ENCODE measurements at places on chromosomes 7 and 10.

- peak; percentile 76 for DNase-seq
Measured at GRCh38 chr7:86926732-86927131, 132.7 kb downstream of the ELAPOR2 start.

DNA sequence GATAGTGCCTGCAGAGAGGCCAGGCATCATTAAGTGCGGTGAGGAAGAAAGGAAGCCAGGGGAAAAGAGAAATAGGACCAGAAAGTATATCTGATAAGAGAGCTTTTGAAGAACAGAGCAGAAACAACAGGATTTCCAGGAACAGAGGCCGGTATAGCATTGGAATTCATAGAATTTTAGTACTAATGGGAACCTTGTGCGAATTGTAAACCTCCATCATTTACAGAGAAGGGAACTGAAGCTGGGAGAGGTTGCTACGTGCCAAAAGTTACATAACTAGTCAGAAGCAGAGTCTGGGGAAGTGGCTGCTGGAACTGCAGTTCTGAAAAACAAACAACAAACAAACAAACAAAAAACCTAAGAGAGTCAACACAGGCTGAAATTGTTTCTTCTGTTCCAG, 5.4 kb upstream of the ZMYND11 start:
- DNase-seq, result no peak

DNA sequence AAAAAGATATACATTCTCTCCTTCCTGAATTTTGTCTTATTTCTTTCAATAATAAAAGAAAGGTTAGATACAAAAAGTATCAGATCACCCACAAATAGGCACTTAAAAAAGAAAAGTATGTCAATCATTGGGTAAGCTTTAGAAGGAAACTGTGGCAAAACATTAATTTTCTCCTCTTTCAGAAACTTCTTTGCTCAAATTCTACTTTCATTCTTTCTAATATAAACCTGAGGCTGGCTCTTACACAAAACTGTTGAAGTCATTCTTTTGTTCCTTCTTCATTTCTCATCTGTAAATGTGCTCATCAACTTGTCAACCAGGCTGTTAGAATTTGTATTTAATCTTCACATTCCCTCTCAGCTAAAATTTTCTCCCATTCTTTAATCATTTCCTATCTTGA, 124.6 kb downstream of the LRRN3 start:
- DNase-seq, result no peak

GRCh38 chr7:151689196-151689971, 169.7 kb upstream of the RHEB start:
- peak; percentile 92 for DNase-seq

- DNase-seq, result no peak
Measured at GRCh38 chr10:106978756-106979155, 185.8 kb downstream of the SORCS1 start.

GRCh38 chr10:83222832-83223742, 916.2 kb upstream of the GHITM start:
- no peak for DNase-seq

- DNase-seq, result no peak
Measured at GRCh38 chr7:128074736-128075135, 43.5 kb upstream of the LRRC4 start.
